ENCODE measurements at places on chromosomes 13 and 19.

DNA sequence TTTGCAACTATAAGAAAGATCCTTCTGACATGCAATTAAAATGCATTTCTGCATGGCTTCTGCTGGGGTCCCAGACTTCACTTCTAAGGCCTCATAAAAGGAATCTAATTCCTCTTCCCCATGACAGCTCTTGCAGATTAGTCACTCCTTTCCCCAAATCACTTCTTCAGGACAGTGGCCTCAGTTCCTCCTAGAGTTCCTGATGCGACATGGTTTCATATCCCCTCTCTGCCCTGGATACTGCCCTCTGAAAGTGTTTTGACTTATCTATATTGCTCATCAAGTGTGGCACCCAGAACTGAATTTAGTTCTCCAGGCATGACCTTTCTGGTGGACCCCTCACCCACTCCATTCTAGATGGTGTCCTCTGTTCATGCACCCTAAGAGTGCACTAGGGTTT lies 238.1 kb downstream of the FOXO1 start:
- no peak for DNase-seq

- no peak for DNase-seq
Measured at GRCh38 chr13:30486230-30487074, 20.7 kb upstream of the HMGB1 start.

- no peak for DNase-seq
Measured at GRCh38 chr19:48493718-48494401, 17.8 kb downstream of the LMTK3 start.

DNA sequence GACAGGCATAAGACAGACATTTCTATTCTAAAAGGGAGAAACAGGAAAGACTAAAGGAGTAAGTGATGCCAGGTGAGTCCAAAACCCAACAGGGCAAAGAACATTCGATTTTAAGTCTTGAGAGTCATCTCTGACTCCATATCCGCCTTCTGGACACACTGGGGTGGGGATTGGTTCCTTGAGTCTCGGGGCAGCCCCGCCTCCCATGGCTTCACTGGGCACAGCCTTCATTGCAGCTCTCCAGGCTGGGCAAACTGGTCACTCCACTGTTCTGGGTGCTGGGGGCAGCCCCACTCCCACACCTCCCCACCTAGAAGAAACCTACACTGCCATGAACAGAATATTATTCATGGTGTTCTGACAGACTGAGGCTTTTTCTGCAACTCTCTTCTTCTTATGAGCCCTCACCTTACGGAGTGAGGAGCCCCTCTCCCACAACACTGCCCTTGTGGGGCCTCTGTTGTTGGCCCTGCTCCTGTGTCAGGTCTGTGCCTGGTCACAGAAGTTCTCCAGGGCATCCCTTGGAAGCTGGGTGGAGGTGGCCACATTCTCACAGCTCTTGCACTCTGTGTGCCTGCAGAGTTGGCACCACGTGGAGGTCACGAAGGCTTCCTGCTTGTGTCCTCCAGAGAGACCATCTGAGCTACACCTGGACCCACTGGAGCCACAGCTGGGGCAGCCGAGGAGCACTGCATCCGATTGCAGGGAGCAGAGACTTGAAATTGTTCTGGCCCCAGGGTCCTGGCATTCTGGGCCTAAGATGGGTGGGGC lies 95.4 kb downstream of the COL4A2 start:
- DNase-seq, result no peak

DNA sequence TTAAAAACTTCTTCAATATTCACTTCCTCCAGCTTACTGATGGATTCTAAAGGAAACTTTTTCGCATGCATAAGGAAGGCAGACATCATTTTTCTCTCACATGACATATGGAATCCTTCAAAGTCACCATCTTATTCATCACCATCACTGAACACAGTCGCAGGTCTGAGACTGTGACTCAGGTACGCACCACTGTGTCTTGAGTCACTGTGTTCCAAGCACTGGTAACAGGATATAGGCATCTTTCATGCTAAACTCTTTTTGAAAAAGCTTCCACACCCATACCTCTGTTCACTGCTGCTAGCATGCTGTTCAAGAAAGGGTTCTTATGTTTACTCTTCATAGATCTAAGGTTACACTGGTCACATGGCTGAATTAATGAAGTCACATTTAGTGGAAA lies 67.0 kb upstream of the SIAH3 start:
- DNase-seq, result no peak

DNA sequence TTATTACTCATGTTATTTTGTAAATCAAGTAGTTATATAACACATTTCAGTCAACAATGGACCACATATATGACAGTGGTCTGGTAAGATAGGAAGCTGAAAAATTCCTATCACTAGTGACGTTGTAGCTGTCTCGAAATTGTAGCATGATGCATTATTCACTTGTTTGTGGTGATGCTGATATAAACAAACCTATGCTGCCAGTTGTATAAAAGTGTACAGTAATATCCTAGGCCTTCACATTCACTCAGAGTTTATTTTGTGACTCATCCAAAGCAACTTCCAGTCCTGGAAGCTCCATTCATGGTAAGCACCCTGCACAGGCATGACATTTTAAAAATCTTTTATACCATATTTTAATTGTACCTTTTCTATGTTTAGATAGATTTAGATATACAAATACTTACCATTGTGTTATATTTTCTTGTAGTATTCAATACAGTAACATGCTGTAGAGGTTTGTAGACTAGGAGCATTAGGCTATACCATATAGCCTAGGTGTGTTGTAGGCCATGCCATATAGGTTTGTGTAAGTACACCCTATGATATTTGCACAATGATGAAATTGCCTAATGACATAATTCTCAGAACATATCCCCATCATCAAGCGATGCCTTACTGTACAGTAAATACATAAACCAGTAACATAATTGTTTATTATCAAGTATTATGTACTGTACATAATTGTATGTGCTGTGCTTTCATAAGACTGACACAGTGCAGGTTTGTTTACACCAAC lies 49.3 kb downstream of the IFT88 start:
- no peak for DNase-seq

DNA sequence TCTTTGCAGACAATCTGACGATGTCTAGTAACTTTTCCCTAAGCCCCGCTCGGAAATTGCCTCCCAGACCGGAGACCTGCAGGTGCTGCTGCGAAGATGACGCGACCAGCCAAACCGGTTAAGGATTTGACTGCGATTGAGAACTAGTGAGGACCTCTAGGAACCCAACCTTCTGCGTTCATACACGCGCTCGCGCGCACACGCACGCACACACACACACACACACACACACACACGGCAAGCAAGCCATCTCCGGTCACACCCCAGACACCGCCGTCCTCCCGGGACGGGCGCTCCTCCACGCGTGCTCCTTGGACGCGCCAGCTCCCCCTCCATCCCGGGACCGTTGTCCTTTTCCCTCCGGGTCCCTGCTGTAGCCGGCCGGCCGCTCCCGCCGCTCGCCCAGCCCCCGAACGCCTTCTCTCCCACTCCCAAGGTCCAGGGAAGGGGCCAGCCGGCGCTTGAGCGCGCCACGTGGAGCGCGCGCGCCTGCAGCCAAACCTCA lies 1.2 kb downstream of the TBC1D4 start:
- peak; percentile 21 for DNase-seq

GRCh38 chr19:7535998-7536695 lies 630 bp downstream of the PNPLA6 start:
- no peak for DNase-seq

DNA sequence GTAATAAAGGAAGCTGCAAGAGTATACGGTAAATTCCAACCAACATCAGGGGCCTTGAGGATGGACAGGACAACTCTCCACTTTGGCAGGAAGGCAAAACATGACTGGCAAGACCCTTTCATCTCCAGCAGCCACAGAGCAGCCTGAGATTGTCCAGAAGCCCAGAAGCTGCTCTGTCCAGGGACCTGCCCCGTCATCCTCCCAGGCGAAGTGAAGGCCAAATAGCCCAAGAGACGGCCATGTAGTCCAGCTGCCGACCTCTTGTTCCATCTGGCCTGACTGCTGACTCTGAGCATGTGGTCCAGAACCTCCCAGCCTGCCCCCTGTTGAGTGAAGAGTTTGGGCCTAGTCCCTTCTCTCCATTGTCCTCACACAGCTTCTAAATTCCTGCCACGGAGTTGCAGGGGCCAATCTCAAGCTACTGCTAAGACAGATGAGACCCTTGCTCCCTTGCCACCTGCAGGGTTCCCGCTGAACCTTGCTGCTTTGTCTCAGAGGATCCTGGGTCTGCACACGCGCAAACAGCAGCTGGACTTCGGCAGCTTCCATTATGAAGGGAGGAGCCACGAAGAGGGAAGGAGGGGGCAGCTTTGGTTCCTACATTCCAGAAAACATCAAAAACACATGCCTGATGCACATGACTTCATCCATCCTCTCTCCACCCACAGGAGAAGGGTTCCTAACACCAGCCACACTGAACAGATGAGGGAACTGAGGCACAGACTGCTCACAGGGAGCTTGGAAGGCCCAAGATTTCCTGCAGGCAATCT lies 196.9 kb downstream of the KATNAL1 start:
- no peak for DNase-seq

GRCh38 chr13:30551189-30551588 lies 66.5 kb upstream of the USPL1 start:
- DNase-seq, result no peak

DNA sequence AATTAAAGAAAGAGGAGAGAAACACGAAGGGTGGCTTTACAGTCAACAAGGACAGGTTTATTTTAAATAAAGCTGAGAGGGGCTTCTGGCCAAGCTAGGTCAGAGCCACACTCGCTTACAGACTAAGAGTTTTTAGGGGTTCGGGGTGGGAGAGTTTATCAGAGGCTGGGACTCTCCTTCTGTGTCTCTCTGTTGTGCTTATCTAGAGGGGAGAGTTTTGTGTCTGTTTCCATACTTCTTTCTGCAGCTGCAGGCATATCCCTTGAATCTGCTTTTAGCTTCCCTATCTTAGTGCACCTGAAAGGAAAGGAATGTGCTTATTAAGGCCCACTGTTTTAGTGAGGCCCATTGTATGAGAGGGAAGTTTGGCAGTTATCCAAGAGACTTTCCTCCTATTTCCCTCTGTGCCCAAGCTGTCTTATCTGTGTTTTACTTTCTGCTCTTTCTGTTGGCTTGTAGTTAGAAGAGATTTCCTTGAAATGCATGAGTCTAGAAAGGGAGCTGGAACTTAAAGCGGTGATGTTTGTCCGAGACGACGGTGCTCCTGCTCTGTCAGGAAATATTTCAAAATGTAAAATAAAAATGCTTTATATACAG lies 275.3 kb downstream of the KCTD12 start:
- DNase-seq, result no peak

GRCh38 chr13:110626521-110626920 lies 11.2 kb downstream of the NAXD start:
- DNase-seq, result no peak

DNA sequence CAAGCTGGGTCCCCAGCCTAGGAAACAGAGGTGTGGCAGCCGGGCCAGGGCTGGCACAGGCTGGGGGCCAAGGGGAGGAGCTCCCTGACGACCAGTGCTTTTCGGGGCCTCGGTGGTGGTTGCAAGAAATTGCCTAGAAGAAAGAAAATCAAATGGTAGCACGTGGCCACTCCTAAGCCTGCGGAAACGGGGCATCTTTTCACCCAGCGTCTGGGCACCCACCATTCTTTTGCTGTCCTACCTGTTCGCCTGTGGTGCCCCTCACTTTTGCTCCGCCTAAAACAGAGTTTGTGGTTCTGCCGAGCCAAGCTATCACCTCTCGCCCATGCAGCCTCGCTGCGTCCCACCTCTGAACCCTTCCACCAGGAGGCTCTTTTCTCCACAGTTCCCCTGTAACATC lies 7.1 kb upstream of the KRTDAP start:
- DNase-seq, result no peak

- no peak for DNase-seq
Measured at GRCh38 chr13:26501641-26502040, 55.8 kb upstream of the WASF3 start.

- peak; percentile 100 for DNase-seq
Measured at GRCh38 chr19:57362997-57363687, at the start of the genes TRAPPC2B and ZNF547. TRAPPC2B (plus strand) TSS chr19:57363551; CDS start chr19:57364834, 1,283 bp downstream. ZNF547 (plus strand) TSS chr19:57363551; CDS start chr19:57368556, 5,005 bp downstream.

DNA sequence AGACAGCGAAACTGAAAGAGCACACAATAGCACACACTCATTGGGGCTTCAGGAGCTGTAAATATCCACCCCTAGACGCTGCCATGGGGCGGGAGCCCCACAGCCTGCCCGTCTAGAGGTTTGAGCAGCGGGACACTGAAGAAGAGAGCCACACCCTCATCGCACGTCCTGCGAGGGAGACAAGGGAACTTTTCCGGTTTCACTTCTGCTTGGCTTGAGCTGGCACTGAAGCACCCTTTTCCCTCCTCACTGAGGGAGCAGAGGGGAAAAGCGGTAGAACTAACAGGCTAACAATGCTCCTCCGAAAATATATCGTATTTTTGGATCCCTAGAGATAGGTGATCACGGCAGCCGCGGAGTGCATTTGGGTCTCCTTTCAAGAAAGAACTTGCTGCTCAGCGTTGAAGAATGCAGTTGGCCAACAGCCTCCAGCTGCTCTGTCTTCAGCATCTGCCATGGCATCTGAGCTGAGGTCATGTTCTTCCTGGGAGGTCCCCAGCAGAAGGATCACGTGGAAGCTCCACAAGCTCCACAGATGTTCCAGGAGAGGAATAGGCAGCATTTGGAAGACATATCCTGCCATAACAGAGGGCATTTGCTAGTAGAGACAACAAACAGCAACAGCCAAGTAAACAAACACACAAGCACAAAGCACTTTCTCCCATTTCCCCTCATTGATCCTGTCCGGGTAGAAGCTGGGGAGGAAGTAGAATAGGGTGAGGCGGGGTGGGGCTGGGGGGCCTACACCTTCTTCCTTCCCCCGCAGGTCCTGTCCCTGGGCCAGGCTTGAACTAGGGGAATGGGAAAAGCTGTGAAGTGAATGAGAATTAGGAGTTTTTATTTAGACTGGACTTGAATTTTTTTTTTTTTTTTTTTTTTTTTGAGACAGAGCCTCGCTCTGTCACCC lies 44.8 kb upstream of the ALOX5AP start:
- no peak for DNase-seq

- DNase-seq, result no peak
Measured at GRCh38 chr13:101977475-101977874, 424.4 kb downstream of the FGF14 start.

GRCh38 chr19:4373601-4374497 lies 26.5 kb downstream of the SH3GL1 start:
- peak; percentile 39 for DNase-seq

- DNase-seq, result no peak
Measured at GRCh38 chr19:54432144-54432738, 16.8 kb upstream of the LENG8 start.

DNA sequence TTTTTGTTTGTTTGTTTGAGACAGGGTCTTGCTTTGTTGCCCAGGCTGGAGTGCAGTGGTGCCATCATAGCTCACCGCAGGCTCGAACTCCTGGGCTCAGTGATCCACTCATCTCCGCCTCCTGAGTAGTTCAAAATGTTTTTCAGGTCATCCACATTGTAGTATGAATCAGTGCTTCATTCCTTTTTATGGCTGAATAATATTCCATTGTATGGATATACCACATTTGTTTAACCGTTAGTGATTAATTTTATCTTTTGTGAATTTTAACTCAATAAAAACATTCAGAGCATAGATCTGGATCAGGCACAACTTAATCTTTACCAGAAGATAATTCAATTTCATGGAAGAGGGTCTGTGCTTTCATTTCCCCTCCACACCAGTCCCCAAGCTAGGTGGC lies 47.7 kb downstream of the VAV1 start:
- DNase-seq, result no peak

- DNase-seq, result no peak
Measured at GRCh38 chr13:32967584-32968182, 48.5 kb upstream of the KL start.

Data from dorsolateral prefrontal cortex (tissue), 122 donors.